Astrocyte (in vitro differentiated cells and primary cell): ENCODE measurements at places on chromosomes 4 and X.
A peak's percentile ranks its signal among the peaks of the same experiment; 100 is the strongest.

DNA sequence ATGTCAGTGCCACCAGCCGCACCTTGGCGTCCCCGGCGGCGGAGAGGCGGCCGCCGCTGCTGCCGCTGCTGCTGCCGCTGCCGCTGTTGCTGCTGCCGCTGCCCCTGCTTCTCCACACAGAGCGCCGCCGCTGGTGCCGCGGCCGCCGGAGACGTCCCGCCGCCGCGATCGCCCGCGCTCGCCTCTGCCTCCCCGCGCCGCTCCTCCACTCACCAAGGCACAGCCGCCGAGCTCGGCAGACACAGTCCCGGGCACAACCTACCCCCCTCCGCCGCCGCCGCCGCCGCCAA lies at the start of gene PPP3CA:
TSS of gene PPP3CA (minus strand) at position 260 of the 290 bp plus-strand sequence.
- no peaks in the 10 kb centered on the region for H3K36me3 ChIP-seq
- H3K27me3 ChIP-seq = no peaks in the 10 kb centered on the region
- no peak for DNase-seq
- peak within 1 kb of the TSS; percentile 81 for H3K4me3 ChIP-seq
- H3K27ac ChIP-seq = peak within 1 kb of the TSS; percentile 85

GRCh38 chrX:102627640-102628039 lies 23.6 kb upstream of the GPRASP1 start:
- no peak overlapping the region for H3K4me3 ChIP-seq
- no peak for DNase-seq
- no peaks in the 10 kb centered on the region for H3K27me3 ChIP-seq
- H3K27ac ChIP-seq = no peak overlapping the region
- no peaks in the 10 kb centered on the region for H3K36me3 ChIP-seq

- no peaks in the 10 kb centered on the region for H3K27me3 ChIP-seq
- no peaks in the 10 kb centered on the region for H3K36me3 ChIP-seq
- DNase-seq = no peak
- peak within 1 kb of the TSS; percentile 53 for H3K27ac ChIP-seq
Observed at GRCh38 chrX:135985157-135985972, at the start of gene SLC9A6. Gene SLC9A6 (plus strand): TSS chrX:135985435. CDS start chrX:135985659, 224 bp downstream.

DNA sequence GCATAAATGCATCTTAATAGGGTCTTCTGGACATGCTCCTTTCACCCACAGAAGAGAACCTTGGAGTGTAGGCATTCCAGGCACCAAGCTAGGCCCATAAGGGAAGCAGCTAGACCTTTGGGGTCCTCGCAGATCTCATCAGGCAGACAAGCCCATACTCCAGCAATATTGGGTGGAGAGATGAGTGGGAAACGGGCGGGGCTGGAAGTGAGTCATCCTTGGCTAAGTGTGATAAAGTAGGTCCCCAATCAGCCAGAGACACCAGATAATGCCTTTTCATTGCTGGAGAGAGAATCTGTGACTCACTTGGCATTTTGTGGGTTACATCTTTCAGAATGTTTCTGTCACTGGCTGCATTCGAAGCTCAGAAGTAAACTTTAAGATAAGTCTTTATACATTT lies 133.3 kb upstream of the MBNL3 start:
- H3K36me3 ChIP-seq = no peaks in the 10 kb centered on the region
- no peaks in the 10 kb centered on the region for H3K27me3 ChIP-seq
- no peaks in the 10 kb centered on the region for H3K4me1 ChIP-seq
- peak; percentile 57 for DNase-seq
- H3K27ac ChIP-seq = no peak overlapping the region

GRCh38 chrX:38882894-38883626 lies 81.8 kb downstream of the MID1IP1 start:
- peak overlapping the region; percentile 42 for H3K27ac ChIP-seq
- no peaks in the 10 kb centered on the region for H3K36me3 ChIP-seq
- DNase-seq = peak; percentile 94
- no peaks in the 10 kb centered on the region for H3K27me3 ChIP-seq
- H3K4me1 ChIP-seq = peaks cover 6% of the 10 kb centered on the region

GRCh38 chr4:122665161-122665929 lies 44.5 kb upstream of the IL21 start:
- no peaks in the 10 kb centered on the region for H3K27me3 ChIP-seq
- peaks cover 23% of the 10 kb centered on the region for H3K4me1 ChIP-seq
- H3K4me3 ChIP-seq = no peak overlapping the region
- DNase-seq = no peak
- no peak overlapping the region for H3K27ac ChIP-seq
- no peaks in the 10 kb centered on the region for H3K36me3 ChIP-seq
